ENCODE measurements at places on chromosomes 1 and 21. TPM values are rescaled to one million over a fixed set of nuclear protein-coding genes. Genes with fewer than 3 reads are reported as not detected.

Gene ADAMTS1
- not detected for total RNA-seq

Gene CDC42BPA
- total RNA-seq: 2.1 TPM

Gene MYCL
- not detected for total RNA-seq

Gene FCGR2B
- not detected for total RNA-seq

Gene OR1C1
- total RNA-seq: not detected

Data from activated CD4-positive, alpha-beta memory T cell treated with anti-CD3 and anti-CD28 coated beads for 36 hours (primary cell).